ENCODE measurements at places on chromosomes 1 and 21. TPM values are rescaled to one million over a fixed set of nuclear protein-coding genes. Genes with fewer than 3 reads are reported as not detected.

DNA sequence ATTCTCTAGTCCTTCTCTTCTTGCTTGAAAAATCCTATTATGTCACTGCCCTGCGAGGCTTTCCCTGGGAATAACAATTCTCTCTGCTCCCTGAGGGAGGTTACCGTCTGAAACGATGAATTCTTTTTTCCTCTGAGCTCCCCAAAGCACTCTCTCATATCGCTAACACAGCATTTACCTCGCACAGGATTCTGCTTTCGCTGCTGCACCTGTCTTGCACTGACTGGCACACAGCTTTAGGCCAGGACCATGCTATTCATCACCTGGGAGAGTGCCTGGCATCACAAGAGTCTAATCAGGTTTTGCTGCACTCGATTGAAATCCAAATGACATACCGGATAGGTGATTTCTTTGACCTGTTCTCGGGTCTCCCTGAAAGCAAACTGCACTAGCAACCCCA, 52.8 kb upstream of the GNG4 start:
- no peak overlapping the region for H3K4me3 ChIP-seq
- no peak overlapping the region for H3K27ac ChIP-seq
- H3K27me3 ChIP-seq, result no peaks in the 10 kb centered on the region
- no peaks in the 10 kb centered on the region for H3K4me1 ChIP-seq

DNA sequence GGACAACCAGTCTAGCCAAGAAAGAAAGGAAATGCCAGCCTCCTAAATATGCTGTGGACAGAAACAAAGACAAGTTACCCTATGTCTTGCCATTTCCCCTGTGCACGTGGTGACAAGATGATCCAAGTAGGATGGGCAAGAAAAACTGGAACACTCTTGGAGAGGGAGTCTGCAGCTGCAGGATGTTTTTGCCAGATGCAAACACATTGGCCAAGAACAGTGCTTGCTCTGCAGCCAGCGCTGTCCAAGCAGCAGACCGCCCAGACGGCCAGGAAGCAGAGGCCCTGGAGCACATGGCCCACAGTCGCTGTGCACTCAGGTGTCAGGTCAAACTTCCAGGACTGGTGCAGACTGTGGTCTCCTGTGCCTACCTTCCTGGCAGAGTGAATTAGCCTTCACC, 189.3 kb downstream of the SLC35F3 start:
- peak; percentile 58 for DNase-seq
- no peak overlapping the region for H3K4me3 ChIP-seq

DNA sequence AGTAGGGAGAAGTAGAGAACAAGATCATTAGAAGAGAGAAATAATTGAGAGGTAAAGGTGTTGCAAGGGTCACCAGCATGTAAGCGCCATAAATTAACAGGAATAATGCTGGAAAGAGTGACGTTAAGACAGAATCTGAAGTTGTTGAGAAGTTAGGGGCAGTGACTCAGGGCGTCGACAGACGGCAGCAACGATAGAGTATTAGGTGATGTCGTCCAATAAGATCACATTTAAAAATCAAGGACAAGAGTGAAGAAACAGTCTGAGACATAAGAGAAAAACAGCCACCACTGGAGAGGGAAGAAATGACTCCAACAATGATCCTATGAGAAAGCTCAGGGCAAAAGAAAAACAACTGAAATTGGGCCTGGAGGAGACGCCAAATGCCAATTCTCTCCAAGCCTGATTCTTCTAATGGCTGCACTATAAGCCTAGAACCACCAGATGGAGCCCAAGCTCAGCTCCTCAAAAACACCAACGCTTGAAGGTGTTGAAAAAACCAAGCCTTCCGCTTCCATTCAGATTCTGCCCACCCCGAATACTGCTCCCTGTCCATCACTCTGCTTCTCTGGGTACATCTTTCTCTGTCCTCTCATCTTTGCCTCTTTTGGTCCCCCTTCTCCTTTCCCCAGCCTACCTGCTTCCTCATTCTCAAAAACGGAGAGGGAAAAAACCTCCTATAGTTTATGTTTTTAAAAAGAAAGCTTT, 70.0 kb downstream of the LUZP1 start:
- no peaks in the 10 kb centered on the region for H3K27me3 ChIP-seq
- peak overlapping the region; percentile 37 for H3K27ac ChIP-seq
- no peaks in the 10 kb centered on the region for H3K36me3 ChIP-seq
- H3K4me3 ChIP-seq, result no peak overlapping the region
- H3K4me1 ChIP-seq, result peaks cover 3% of the 10 kb centered on the region

DNA sequence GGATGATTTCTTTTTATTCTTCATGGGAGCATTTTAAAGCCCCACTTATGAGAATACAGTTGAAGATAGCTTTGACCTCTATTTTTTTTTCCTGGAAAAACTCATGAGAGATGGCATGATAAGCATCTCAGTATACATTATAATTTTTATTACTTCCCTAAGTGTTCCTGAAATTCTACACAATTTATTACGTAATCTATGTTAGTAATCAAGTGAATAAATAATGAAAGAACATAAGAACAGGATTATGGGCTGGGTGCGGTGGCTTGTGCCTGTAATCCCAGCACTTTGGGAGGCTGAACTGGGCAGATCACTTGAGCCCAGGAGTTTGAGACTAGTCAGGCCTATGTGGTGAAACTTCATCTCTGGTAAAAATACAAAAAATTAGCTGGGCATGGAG, 13.2 kb upstream of the PRKAA2 start:
- no peaks in the 10 kb centered on the region for H3K27me3 ChIP-seq
- H3K4me3 ChIP-seq, result no peak overlapping the region
- no peak for DNase-seq
- no peak overlapping the region for H3K27ac ChIP-seq

DNA sequence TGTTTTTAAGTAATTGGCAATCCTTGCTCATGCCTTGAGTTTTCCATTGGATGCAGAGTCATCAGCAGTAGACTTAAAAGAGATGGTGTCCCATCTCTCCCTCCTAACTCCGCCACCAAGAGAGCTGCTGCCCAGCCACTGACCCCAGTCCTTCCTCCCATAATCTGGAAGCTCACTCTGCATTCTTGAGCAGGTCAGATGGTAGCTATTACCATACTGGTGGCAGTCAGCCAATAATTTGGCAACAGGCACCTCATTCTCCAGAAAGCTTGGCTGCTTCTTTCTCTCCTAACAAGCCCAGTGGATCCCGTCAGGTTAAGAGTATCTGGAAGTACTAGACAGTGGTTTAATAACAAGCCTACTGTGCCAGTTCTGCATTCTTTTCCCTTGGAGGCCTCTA, 272.1 kb downstream of the ZNF648 start:
- no peak overlapping the region for H3K27ac ChIP-seq
- DNase-seq, result no peak
- no peaks in the 10 kb centered on the region for H3K4me1 ChIP-seq
- no peak overlapping the region for H3K4me3 ChIP-seq
- no peaks in the 10 kb centered on the region for H3K27me3 ChIP-seq

GRCh38 chr1:239427712-239428111, 41.3 kb downstream of the CHRM3 start:
- H3K27ac ChIP-seq, result no peak overlapping the region
- no peaks in the 10 kb centered on the region for H3K27me3 ChIP-seq
- no peaks in the 10 kb centered on the region for H3K4me1 ChIP-seq
- H3K36me3 ChIP-seq, result no peaks in the 10 kb centered on the region

Gene LAMC2
- total RNA-seq, result 16.4 TPM
